ENCODE measurements at places on chromosomes 4 and X.

- no peak for DNase-seq
Observed at GRCh38 chr4:159045321-159045720, 57.6 kb upstream of the RAPGEF2 start.

GRCh38 chr4:185761352-185762235, 50.4 kb downstream of the SORBS2 start:
- DNase-seq = no peak

DNA sequence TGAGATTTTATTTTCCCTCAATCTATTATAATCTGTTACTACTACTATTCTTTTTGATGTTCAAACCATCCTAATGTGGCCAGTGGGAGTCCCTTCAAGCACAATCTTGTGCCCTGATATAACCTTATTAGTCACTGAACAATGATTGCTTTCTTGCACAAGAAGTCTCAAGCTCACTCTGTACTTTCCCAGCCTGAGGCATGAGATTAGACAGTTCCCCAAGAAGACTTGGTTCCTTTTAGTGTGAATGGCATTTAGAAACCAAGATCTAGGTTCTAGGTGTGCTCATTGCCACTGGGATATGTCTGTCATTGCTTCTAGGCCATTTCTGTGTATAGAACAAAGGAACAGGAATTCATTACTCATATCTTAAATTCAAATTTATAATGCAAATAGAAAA, 28.0 kb upstream of the RBM41 start:
- DNase-seq = no peak

GRCh38 chr4:40881096-40881495, 131.3 kb downstream of the NSUN7 start:
- DNase-seq = no peak

GRCh38 chrX:2299871-2300270, 200.9 kb downstream of the DHRSX start:
- DNase-seq = no peak

DNA sequence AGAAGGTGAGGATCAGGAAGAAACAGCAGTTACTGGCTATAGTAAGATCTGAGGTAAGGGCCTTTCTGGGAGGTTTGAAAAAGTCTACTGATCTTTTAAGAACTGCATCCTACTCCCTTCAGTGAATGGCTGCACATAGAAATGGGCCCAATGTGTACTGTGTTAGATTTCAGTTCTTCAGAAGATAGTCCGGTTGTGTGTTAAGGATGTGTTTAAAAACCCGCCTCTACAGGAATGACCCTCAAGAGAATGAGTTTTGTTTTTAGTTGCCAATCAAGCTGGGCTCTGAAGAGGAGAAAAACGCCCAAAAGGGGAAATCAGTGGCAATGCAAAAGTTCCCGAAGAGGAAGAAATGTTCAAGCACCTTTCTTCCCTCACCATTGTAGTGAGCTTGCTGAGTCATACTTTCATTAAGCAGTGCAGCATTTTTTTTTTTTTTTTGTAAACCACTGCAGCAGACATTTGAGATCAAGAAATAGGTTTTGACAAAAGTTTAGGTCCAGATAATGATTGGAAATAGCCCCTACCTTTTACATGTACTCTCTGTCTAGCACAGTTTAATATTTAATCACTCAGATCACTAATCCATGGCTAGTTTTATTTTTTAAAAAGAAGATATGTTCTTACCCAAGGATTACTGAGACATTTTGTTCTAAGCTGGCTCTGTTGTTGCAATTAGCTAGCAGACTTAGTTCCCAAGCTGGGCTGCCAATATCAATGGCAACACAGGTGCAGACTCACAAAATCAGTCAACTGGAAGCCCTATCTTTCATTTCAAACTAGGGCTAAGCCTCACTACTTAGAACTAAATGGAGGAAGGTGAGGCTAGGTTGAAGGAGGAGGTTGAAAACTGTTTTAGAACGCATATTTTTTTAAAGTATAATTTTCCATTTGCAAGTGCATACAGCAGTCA, 7.0 kb upstream of the TRPC5OS start:
- DNase-seq = no peak

GRCh38 chrX:114046695-114047279, 537.1 kb upstream of the HTR2C start:
- DNase-seq = no peak

DNA sequence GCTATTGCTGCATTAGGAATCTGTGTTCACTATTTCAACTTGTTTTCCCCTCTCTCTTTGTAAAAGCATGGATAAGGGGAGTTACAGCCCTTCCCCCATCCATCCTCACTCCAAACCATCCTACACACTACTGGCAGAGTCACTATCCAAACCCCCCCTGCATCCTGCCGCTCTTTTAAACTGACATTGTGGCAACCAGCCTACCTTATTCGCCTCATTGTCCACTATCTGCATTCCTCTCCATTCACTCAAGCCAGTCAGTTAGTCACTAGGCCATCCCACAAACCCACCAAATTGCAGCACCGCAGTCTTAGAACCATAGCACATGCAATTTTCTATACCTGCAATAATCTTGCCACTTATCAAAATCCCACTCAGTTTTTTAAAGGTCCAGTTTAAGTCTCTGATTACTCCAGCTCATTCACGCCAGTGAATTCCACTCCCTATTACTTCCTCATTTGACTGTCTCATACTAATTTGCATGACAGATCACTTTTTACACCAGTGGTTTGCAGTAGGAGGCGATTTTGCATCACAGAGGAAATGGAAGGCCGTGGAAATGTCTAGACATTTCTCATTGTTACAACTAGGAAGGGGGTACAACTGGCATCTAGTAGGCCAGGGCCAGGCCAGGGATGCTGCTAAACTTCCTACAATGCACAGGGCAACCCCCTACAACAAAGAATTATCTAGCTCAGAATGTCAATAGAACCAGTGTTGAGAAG, 181.8 kb downstream of the HS6ST2 start:
- no peak for DNase-seq

DNA sequence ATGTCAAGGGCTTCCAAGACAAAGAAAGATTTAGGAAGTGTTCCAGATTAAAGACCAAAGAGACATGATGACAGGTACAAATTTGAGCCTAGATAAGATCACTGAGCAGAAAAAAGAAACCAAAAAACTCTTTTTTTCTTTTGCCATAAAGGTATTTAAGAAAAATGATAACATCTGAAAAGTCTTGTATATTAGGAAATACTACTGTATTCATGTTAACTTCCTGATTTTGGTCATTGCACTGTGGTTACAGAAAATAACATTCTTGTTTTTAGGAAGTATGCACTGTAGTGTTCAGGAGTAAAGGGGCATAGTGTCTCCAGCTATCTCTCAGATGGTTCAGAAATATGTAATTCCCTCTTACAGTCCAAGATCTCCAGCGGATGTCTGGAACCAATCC, 37.1 kb downstream of the RWDD4 start:
- no peak for DNase-seq

DNA sequence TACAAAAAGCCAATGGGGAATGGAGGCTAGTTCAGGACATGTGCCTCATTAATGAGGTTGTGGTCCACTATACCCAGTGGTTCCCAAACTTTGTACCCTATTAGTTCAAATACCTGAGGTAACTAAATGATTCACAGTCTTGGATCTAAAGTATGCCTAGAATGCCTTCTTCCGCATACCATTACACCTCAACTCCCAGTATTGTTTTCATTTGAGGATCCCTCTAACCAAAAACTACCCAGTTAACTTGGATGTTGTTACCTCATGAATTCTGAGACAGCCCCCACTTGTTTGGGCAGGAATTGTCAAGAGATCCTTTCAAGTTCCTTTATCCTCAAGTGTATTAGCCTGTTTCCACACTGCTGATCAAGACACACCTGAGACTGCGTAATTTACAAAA, 439.2 kb downstream of the PCDH10 start:
- DNase-seq = no peak

GRCh38 chr4:17013382-17014006, 115.0 kb upstream of the LDB2 start:
- no peak for DNase-seq

DNA sequence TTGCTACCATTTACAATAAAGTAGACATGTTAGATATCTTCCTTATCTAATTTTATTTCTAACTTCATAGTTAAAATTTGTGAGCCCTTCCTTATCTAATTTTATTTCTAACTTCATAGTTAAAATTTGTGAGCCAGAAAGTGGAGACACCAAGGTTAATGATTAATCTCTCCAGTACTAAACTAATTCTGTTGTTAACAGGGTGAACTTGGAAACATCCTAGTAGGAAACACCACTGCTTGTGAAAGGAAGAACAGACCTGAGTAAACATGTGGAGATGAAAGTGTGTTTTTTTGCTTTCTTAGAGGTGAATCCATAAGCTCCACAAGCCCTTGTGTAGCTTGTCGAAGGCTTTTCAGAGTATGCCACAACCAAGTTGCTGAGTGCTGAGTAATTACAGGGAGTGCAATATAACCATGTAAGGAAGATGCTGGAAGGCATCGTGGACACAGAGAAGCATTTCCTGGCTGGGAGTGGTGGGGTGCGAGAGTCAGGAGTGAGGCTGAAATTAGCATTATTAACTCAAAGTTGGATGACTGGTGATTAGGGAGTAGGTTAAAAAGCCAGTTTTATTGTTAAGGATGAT, 118.6 kb upstream of the NEIL3 start:
- DNase-seq = no peak

- no peak for DNase-seq
Observed at GRCh38 chr4:110183058-110183457, 15.4 kb downstream of the ELOVL6 start.

DNA sequence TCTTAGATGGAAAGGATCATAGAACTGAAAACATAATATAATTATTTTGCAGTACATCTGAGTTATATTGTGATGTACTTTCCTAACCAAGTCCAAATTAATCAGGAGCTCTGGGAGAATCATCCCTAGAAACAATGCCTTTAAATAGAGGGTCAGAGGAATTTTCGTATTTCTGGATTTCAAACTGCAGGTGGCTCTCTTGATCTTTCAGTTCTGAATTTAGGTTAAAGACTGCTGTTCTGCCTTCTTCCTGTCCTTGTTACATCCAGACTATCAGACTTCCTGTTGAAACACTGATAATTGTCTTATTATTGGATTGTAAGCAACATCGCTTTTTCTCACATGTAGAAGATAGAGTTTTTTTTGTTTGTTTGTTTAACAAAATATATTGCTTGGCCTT, 142.7 kb downstream of the RPA4 start:
- DNase-seq = no peak

GRCh38 chr4:170089274-170089667, 485 bp downstream of the AADAT start:
- no peak for DNase-seq

- DNase-seq = no peak
Observed at GRCh38 chr4:174422893-174423256, 99.4 kb downstream of the HPGD start.

DNA sequence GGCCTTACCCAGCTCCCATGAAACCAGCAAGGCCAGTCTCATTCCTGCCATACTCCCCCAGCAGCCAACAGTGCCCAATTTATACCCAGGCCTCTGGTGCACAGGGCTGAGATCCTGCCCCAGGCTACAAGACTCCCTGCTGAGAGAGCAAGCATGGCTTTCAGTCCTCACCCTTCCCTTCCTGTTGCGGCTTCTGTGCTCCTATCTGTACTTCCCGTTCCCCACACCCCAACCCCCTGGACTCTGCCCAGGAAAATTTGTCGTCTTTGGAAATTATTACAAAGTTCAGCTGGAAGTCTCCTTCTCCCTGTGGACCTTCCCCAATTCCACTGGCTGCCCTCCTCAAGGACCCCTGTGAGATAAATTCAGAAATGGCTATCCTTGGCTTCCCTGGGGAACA, 84.1 kb upstream of the GK2 start:
- DNase-seq = no peak

- DNase-seq = no peak
Observed at GRCh38 chrX:143768976-143769375, 48.4 kb upstream of the SPANXN2 start.

DNA sequence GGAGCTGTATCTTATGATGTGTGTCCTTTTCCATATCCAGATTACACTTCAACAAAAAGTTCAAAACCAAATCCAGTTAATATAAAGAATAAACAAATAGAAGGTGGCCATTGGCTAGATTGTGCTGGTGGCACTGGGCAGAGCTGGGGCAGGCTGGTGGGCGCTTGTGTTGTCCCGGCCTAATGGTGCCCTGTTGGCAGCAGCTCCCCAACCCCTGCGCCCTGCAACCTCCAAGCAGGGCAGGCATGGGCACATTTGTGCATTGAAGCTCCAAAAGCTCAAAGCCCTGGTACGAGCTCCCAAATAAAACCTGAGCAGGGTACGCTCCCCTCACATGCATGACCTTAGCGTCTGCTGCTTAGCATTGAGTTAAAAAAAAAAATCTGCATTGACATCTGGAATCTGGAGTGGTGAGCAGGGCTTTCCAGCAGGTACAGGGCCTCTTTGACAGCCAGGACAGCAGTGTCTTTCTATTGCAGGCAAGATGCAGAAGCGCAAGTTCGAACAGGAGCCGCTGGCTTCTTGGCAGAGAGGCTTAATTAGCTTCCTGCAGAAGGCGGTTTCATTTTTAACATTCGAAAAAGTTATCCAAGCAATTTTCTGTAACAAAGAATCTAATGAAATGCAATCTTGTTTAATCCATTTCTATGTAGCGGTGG, 25.9 kb upstream of the NYX start:
- no peak for DNase-seq

DNA sequence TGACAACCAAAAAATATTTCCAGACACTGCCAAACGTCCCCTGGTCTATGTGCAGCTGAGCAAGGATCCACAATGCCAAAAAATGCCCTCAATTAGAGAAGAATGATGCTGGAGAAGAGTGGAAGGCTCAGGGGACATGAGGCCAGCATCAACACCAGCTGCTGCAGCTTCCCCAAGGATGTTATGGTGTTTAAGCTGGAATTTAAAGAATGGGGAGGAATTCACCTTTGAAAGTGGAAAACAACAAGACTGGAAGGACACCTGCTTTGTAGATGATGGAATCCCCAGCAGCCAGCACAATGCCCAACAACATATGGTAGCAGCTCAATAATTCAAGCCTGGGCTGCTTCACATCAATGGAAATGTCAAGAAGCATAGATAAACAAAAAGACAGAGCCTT, 20.3 kb upstream of the SMPX start:
- DNase-seq = no peak

DNA sequence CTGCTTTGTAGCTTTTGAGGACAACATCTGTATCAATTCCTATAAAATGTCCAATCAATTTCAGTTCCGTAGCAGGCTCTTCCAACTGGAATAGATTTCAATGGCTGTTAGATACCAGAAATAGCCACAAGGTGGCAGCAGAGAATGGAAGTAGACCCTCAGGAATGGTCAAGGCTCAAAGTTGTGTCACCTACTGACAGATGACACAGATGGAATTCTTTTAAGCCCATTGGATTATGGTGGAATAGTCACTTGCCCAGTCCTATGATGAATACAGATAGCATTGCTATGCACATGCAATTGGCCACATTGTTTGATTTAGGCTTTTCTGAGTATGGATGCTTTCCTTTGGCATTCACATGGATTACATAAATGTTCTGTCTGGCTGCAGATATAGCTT, 130.4 kb upstream of the RADX start:
- peak; percentile 20 for DNase-seq
